KG1 (cell line): ENCODE measurements at places on chromosomes 3 and 15.

GRCh38 chr3:149489060-149489690, 14.7 kb downstream of the TM4SF4 start:
- DNase-seq = no peak

GRCh38 chr3:18729671-18730070, 304.5 kb upstream of the SATB1 start:
- DNase-seq = no peak

DNA sequence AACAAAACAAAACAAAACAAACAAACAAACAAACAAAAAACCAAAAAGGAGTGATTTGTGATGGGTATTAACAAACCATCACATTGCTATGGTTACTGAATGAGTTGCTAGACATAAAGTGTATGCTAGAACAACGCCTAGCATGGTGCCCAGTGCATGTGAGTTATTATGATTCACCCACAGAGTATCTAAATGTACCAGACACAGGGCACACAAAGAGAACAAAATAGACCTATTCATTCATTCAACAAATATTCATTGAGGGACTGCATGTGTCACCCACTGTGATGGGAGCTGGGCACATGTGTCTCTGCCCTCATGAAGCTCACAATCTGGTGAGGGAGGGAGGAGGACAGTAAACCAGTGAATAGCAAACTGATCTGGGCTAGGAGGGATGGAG, 11.6 kb upstream of the ACAN start:
- DNase-seq = no peak

- DNase-seq = no peak
These were observed 290.8 kb downstream of the EPHB1 start for GRCh38 chr3:135085652-135086436.

GRCh38 chr15:37872661-37873060, 61.8 kb upstream of the TMCO5A start:
- no peak for DNase-seq

- no peak for DNase-seq
These were observed 209.6 kb upstream of the EIF1B start for GRCh38 chr3:40099871-40100270.

GRCh38 chr3:179450901-179451264, 387 bp downstream of the GNB4 start:
- DNase-seq = no peak

- no peak for DNase-seq
These were observed 42.7 kb upstream of the IL12A start for GRCh38 chr3:159945930-159946329.

DNA sequence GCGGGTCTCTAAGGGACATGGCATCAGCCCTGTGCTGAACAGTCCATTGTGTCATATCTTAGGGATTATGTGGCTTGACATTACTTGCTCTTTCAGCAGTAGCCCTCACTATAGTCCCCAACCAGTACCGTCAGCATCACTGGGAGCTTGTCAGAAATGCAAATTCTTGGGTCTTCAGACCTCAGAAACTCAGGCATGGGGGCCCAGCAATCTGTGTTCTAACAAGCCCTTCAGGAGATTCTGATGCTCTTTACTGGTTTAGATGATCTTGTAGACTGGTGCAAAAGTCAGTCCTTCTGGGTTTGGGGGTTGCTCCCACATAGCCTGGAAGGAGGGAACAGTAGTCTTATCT, 39.0 kb upstream of the TRAK1 start:
- no peak for DNase-seq

DNA sequence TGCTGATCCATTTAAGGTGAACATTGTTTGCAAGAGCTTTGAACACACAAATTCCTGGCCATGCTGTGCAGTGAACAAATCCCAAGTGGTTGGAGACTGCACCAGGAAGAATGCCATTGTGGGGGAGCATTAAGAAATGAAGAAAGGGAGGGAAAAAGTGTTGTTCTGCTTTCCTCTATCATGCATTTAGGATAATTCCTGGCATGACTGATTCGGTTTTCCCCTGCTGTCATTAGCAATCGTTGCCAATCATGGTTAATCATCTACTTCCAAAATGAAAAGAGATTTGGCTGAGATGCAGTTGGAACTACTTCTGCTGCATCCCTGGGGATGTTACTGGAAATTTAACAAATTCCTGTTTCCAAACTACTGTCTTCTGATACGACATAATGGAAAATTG, 73.7 kb upstream of the ZPLD1 start:
- no peak for DNase-seq

- no peak for DNase-seq
These were observed 16.5 kb downstream of the EMC3 start for GRCh38 chr3:9970020-9970652.

- DNase-seq = no peak
These were observed 1.7 kb downstream of the SLMAP start for GRCh38 chr3:57757642-57758297.

DNA sequence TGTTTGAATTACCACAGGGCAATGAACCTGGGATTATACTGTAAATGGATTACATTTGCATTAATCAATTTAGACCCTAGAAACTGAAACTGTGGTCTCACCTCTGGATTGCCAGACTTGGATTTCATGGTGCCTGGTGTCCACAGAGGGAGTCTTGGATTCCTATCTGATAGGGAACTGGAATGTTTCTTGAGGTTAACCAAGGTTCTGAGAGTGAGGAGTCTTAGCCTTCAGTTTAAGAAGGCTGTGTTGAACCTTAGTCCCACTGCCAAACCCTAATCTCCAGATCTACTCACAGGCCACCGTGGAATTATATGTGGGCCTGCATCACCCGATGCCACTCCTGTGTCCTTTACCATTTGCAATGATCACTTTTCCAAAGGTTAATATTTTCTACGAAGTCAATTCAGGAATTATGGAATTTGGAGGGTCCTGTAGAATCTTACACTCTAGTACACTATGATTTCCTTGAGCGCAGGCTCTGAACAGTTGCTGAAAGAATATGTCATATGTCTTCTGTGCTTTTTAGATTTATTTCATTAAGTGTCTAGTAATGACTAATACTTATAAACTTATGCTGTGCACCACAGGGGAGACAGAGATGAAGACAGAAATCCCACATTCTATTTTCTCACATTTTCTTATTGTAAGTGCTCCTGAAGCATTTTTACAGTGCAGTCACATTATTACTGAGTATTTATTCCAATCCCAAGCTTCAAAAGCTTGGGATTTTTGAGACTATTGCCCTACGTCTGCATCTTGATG, 87.9 kb downstream of the EFL1 start:
- no peak for DNase-seq

- DNase-seq = no peak
These were observed 210.8 kb upstream of the SEMA6D start for GRCh38 chr15:47506329-47507100.

- DNase-seq = no peak
These were observed 92.4 kb downstream of the OXNAD1 start for GRCh38 chr3:16357186-16358121.

DNA sequence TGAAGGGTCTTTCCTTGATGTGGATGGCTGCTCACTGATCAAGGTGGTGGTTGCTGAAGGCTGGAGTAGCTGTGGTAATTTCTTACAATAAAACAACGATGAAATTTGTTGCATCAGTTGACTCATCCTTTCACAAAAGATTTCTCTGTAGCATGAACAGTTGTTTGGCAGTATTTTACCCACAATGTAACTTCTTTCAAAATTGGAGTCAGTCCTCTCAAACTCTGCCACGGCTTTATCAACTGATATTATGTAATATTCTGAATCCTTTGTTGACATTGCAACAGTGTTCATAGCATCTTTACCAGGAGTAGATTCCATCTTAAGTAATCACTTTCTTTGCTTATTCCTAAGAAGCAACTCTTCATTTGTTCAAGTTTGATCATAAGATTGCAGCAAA, 252.6 kb downstream of the UBE2E2 start:
- DNase-seq = no peak

- no peak for DNase-seq
These were observed at the start of gene FAM131A for GRCh38 chr3:184337399-184337714. TSS of gene FAM131A (plus strand) at chr3:184337600. CDS start at chr3:184337631, 31 bp downstream.

DNA sequence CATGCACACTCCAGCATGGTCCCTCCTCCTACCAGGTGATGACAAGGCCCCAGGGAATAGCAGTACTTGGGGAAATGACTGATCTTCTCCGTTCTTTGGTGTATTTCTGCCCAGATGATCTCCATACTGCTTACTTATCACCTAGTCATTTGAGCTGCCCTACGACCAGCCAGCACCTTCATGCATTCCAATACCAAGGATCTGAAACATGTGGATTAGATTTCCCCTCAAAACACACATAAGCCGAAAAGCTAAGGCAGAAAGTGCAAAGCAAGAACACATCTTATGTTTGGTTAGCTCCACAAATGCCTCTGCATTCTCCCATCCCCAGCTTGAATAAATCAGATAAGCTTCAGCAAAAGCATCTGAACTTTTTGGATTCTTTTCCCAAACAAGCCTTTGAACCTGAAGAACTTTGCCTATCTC, 64.8 kb upstream of the BCL6 start:
- DNase-seq = no peak

GRCh38 chr15:64624242-64624641, 151.1 kb downstream of the RBPMS2 start:
- no peak for DNase-seq

GRCh38 chr15:60494108-60494507, 15.2 kb upstream of the ICE2 start:
- DNase-seq = no peak

GRCh38 chr15:41811432-41812195, 16.3 kb upstream of the JMJD7 start:
- DNase-seq = peak; percentile 51

GRCh38 chr15:82792068-82792467, 13.8 kb downstream of the FSD2 start:
- DNase-seq = no peak

DNA sequence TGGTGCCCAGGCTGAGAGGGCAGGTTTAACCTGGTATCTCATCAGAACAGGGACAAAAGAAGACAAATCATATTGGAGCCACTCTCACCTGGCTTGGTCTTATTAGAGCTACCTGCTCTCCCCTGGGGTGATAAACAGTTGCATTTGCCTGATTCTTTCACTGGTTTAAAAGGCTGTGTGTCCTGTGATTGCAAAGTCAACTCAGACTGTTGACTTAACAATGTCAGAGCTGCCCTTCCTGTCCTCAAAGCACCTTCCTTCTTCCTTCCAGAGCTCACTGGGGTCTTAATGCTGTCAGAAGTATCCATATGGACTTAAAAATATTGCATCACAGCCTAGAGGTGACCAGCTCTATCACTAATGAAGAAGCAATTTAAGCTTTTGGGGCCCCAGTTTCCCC, 50.5 kb upstream of the MINAR1 start:
- no peak for DNase-seq

DNA sequence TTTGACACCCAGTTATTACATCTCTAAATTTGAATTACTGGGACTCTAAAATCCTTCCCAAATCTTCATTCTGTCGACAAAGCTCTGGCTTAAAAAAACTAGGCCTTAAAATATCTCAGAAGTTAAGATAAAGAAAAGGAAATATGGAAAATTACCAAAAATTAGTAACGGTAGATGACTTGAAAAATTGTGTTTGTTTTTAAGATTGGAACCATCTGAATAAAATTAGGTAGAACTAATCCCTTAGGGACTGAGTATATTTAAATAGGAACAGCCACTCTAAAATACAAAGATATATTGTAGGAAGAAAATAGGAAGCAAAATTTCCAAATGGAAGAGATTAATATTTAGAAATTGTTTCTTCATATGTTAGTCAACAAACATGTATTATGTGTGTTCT, 45.1 kb upstream of the CHMP2B start:
- DNase-seq = no peak

GRCh38 chr3:141308588-141309218, 59.6 kb upstream of the ZBTB38 start:
- no peak for DNase-seq

DNA sequence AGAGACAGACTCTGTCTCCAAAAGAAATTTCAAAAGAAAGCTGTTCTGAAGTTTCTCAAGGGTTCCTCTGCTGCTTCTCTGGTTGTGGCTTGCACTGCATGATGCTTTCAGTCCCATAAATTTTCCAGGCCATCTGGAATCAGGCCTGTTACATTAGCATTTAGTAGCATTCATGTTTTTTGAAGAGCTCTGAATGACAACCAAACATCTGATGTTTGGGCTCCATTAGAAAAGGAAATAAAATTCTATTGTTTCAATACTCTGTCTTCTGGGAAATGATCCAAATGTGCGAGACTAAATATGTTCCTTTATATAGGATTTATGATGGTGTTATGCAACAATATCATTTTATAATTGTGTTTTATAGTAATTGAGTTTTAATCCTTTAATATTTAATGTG, 455.8 kb downstream of the GABRG3 start:
- DNase-seq = no peak

DNA sequence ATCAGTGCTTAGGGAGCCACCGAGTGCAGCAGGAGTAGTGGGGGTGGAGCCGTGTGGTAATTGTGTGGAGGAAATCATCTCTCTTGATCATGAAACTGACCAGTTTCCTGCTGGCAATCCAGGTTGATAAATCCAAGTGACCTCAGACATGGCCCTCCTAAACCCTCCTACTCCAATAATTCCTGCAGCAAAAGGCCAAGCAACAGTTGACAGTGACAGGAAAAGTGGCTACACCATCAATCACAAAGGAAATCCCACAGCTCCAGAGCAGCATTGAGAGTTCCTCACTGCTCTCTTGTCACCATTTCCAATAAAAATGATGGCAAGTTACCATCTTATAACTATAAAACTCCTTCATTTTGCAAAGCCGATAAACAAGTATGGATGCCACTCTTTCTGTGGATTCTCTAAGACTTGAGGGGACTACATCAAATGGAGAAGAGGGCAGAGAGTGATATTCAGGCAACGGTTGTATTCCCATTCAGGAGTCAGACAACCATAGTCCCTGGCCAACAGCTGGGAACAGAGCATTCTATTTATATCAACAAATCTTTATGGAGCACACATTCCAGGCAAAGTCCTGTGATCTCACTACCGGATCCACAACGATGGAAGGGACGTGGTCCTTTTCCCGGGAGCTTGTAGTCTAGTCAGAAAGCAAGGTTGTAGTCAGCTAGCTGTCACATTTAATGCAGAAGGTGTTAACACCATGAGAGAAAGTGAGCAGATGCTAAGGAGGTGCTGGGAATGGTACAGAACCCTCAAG, 312.5 kb upstream of the CTNNB1 start:
- no peak for DNase-seq
